ENCODE measurements at places on chromosomes 5 and 9.

- no peak for DNase-seq
Measured at GRCh38 chr5:72507907-72508238, 663 bp upstream of the ZNF366 start.

- DNase-seq, result no peak
Measured at GRCh38 chr9:131500939-131501541, 1.7 kb upstream of the POMT1 start.

DNA sequence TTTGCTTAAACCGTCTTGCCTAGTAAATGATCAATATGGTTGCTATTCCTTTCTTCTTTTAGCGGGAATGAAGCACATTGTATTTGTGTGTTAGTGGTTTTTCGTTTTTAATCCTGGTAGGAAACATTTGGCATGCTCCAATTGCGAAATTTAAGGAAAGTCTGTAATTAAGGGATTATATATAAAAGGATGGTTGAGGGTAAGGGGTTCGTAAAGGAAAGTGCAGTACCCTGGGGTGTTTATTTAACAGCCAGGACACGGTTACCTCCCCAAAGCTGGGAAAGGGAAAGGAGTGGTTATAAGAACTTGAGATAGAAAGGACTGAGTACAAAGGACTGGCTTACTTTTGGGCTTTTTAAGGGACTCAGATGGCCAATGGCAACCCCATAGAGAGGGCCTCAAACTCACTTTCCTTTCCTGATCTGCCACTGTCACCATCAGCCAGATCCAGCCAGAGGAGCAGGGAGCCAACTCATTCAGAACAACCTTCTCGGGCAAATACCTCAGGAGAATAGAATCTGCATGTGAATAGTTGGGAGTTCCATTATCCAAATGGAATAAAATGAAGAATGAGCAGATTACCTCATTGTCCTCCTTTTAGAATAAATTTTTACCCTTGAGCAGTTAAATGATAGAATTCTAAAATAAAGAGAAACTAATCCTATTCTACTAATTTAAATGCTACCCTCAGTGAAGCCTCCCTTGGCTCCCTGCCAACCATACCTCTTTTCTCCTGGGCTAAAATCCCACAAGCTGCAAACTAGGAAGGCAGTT is 117.7 kb downstream of the SNCAIP start:
- peak; percentile 41 for DNase-seq

DNA sequence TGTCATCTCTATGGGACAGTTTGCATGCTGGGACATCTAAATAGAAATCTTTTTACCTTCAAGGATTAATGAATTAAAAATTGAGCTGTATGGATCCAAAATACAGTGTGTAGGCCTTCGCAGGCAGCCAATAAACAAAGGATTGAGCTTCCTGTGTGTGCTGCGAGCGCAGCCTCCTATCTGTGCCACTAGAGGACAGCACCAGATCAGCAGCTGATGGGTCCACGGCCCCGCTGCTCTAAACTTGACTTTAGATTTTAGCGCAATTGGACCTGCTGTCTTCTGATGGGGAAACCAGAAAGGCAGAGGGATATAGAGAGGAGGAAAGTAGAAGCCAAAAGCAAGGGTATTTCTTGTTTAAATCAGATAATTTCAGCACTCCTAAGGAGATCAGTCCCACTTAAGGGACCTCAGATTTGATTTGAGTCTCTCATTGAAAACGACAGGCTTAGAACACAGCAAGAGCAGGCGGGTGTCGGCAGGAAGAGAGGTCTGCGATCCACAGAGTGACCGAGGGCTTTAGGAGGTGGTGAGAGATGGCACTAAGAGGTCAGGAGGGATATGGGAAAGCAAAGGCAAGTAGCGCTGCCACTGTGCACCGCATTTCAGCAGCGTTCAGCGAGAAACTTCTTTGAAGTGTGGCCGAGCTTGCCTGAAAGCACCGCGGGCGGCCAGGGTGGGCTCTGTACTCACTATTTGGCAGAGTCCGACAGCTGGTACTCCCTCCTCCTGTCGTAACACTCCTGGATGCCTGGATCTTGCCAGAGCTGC is 214.3 kb downstream of the GNA14 start:
- peak; percentile 33 for DNase-seq

- DNase-seq, result no peak
Measured at GRCh38 chr9:99820685-99821395, 845 bp upstream of the NR4A3 start.
